ENCODE measurements at places on chromosomes 1 and 21. TPM values are rescaled to one million over a fixed set of nuclear protein-coding genes. Genes with fewer than 3 reads are reported as not detected.

Gene MGST3
- polyA plus RNA-seq = 91.2 TPM

Gene MSH4
- not detected for polyA plus RNA-seq

Gene TCHH
- polyA plus RNA-seq = not detected

Gene ANGPTL7
- polyA plus RNA-seq = not detected

Gene FCRL1
- 0.33 TPM for polyA plus RNA-seq

Gene FLG2
- not detected for polyA plus RNA-seq

Gene CLCA4
- polyA plus RNA-seq = not detected

Gene ACKR1
- polyA plus RNA-seq = not detected

Gene SPRR2E
- polyA plus RNA-seq = not detected

Gene HSD3B1
- polyA plus RNA-seq = not detected

Gene KPRP
- polyA plus RNA-seq = not detected

Gene KCNJ15
- polyA plus RNA-seq = not detected

Gene SLC6A9
- polyA plus RNA-seq = not detected

Gene SLC2A1
- 18.6 TPM for polyA plus RNA-seq
